ENCODE measurements at places on chromosomes 2 and 18.

DNA sequence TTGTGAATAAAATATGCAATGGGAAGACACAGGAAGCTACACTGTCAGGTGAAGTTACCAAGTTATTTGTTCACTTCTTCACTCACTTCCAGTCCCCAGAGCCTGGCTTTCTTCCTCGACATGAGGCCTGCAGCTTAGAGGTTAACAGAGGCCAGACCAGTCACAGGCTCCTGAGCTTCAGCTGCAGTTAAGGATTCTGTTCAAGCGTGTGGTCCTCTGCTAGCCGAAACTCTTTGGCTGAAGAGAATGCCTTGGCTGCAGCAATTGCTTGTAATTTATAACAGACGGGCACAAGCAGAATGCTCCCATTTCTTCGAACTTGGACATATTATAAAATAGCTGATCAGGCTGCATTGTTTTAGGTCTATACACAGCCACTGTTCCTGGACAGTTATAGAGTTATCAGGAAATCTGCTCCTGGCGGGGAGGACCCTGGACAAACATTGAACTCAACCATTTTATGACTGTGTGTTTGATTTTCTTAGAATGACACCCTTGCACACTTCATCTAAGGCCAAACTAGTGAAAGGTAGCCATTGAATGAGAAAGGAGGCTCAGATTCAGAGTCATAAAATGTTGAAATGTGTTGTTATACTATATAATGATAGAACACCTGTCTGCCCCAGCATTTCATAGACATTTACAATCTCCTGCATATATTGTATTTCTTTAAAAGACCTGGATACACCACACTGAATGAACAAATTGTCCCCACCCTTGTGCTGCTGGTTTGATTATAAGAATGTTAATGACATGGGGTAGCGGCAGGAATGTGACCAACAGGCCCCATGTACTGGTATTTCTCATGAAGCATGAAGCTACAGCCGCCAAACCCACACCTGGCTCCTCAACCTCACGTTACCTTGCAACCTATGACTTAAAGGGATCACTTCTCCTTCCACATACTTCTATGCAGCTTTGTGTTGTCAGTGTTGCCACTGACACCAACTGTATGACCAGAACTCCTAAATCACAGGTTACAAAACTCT is 153.6 kb downstream of the TDRD15 start:
- DNase-seq = no peak

- DNase-seq = no peak
Measured at GRCh38 chr2:147464737-147465357, 380.0 kb upstream of the ACVR2A start.

- DNase-seq = no peak
Measured at GRCh38 chr18:38923126-38923525, 1357.5 kb upstream of the CELF4 start.

- DNase-seq = no peak
Measured at GRCh38 chr2:122233372-122233771, 477.9 kb downstream of the TSN start.

DNA sequence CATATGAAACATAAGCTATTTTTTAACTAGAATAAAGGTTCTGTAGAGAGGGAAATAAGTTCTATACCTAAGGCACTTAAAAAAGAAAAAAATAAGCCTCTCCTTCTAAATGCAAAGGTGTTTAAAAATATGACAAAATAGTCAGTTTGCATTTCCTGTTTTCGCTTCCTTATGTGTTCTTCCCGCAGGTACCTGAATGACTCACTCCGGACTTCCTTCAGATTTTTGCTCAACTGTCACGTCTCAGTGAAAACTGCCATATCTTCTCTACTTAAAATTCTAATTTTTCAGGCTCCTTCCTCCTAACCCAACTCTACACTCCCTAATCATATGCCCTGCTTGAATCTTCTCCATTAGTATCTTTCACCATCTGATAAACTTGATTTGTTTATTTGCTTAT is 1333.1 kb downstream of the LRP1B start:
- no peak for DNase-seq

- no peak for DNase-seq
Measured at GRCh38 chr2:95375532-95376150, 26.9 kb upstream of the FAHD2A start.
